Right cardiac atrium (tissue), 5 donors: ENCODE measurements at places on chromosomes 13 and 19. TPM values are rescaled to one million over a fixed set of nuclear protein-coding genes. Genes with fewer than 3 reads are reported as not detected.

GRCh38 chr13:37211487-37211886, 106.0 kb upstream of the CSNK1A1L start:
- DNase-seq: no peak

GRCh38 chr13:22596171-22596863, 584.5 kb upstream of the SGCG start:
- DNase-seq: no peak

DNA sequence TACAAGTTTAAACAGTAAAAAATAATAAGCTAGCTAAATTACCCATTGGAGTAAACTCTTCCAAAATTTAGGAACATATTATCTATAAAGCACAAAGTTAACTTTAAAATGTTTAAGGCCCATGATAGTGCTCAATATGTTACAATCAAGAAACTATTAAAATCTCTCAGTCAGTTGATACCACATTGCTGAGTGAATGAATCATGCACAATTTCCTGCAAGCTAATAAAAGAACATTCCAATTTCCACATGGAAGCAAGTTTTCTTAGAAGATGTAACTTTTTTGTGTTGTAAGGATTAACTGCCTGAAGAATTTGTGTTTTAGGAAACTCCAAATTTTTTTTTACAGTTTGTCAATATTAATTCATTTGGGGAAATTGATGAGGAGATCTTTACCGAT, 666.6 kb downstream of the SLITRK1 start:
- DNase-seq: no peak

DNA sequence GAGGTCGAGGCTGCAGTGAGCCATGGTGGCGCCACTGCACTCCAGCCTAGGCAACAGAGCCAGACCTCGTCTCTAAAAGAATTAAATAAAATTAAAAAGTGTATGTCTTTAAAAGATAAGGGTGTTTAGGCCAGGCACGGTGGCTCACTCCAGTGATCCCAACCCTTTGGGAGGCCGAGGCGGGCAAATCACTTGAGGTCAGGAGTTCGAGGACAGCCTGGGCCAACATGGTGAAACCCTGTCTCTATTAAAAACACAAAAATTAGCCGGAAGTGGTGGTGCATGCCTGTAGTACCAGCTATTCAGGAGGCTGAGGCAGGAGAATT, 7.5 kb upstream of the SDHAF1 start:
- DNase-seq: no peak

Gene SIGLEC8
- total RNA-seq: not detected

Gene ZFR2
- 0.54 TPM for total RNA-seq

Gene FUT3
- not detected for total RNA-seq
